ENCODE measurements at places on chromosomes 5 and 9. TPM values are rescaled to one million over a fixed set of nuclear protein-coding genes. Genes with fewer than 3 reads are reported as not detected.

The NUTM2G gene
- not detected for total RNA-seq

The IFNA13 gene
- not detected for total RNA-seq

The PCDHA6 gene
- total RNA-seq: 0.12 TPM

The PLAC8L1 gene
- not detected for total RNA-seq

The COL27A1 gene
- 4.2 TPM for total RNA-seq

The PTGS1 gene
- total RNA-seq: 26.7 TPM

The BTNL9 gene
- total RNA-seq: 2.8 TPM

The SGCD gene
- 2.2 TPM for total RNA-seq
